ENCODE measurements at places on chromosomes 1 and 21.

- DNase-seq = no peak
Measured at GRCh38 chr1:37753473-37754321, 11.2 kb downstream of the EPHA10 start.

DNA sequence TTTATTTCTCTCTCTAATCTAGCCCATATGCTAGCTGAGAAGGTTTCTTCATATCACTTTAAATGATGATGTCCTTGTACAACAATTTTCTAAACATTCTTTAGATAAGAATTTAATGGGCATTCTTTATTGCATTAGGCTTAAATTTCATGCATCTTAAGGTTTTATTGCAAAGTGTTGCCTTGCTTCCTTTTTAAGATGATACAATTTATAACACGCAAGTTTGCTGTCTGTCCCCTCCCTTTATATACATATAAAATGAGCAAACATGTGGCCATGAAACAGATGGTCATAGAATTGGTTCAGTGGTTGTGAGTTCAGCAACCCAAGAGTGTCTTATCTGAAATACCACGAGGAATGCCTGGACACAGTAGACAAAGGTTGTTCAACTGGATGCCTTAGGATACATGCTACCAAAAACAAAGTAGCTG, 12.1 kb downstream of the NBPF3 start:
- DNase-seq = no peak

GRCh38 chr1:224710196-224710595, 94.1 kb downstream of the CNIH3 start:
- DNase-seq = no peak

DNA sequence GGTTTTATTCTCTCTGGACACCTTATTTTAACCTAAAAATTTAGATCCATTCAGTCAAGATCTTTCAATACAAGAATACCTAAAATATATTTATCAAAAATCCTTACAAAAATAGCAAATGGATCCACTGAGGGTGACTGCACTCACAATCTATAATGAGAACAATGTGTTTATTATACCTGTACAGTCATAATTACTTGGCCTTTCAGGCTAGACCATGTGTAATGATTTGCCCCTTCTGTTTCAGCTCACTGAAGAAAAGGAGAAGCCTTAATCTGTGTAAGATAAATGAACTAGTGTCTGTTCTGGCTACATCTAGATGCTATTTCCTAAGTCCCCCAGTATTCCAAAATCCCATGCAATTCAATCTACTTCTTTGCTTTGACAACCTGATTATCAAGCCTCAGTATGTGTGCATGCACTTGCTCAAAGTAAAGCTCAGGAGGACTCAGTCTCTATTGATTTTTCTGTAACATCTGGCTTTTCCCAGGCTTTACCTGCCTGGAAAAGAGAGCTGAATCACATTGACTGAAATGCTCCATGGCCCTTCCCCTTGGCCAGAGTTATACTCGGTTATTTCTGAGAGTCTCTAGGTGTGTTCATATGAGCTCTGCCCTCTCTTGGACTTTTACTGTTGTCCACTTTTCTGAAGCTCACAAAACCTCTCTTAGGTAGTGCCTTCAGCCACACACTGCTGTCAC, 27.6 kb downstream of the CRP start:
- no peak for DNase-seq

GRCh38 chr1:40155910-40156309, 5.3 kb upstream of the RLF start:
- no peak for DNase-seq

DNA sequence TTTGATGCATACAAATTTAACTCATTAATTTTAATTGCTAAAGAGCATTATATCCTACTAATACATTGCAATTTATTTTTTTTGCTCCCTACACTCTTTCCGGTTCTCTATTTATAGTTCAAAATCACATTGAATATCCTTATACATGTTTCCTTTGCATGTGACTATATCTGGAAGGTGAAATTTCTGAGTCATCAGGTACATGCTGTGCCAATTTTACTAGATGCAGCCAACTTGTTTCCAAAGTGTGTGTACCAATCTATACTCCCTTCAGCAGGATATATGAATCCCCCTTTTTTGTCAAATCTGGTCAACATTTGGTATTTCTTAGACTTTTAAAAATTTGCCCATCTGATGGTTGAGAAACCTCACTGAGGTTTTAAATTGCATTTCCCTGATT, 602.9 kb upstream of the CAMK1G start:
- DNase-seq = no peak

DNA sequence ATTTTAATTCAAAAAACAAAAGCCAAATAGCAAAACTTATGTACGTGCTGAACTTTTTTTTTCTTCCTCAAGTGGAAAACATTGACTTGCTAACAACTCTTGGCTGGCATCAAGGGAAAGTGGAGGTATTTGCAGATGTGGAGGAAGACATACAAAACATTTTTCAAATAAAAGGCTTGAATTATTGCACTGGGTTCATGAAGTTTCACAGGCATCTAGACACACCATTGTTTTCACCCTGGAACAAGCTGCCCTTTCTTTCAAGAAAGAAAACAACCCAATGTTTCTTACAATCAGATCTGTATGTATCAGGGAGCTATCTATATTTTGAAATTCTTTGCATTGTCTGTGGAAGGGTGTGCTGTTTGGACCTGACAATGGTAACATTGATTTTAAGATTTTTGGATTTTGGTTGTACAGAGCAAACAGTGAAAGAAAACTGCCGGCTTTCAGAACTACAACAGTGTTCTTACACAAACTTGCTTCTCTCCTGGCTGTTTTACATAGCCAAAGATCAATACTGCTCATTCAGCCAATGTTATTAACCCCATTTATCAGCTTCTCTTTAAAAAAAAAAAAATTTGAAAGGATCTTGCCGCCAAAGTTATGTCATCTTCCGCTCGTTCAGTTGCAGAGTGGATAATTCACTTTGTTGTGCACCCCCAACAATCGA, 187.7 kb upstream of the FOXD3 start:
- no peak for DNase-seq

- DNase-seq = no peak
Measured at GRCh38 chr1:238360474-238360873, 469.8 kb upstream of the ZP4 start.

DNA sequence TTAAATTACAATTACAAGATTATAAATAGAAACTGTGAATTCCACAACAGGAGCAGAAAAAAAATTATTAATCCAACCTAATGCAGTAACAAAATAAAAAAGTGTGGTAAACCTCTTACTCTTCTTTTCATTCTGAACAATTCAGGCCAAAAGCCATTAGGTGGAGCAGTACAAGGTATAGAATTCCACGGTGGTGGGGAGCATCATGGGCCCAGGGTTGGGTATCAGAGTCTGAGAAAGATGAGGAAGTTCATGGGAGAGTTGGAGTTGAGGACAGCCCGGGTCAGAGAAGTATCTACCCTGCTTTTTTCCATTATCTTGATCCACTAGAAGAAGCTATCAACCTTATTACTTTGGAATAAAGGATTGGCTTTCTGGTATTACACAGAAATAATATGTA, 586.9 kb downstream of the AGBL4 start:
- DNase-seq = no peak

DNA sequence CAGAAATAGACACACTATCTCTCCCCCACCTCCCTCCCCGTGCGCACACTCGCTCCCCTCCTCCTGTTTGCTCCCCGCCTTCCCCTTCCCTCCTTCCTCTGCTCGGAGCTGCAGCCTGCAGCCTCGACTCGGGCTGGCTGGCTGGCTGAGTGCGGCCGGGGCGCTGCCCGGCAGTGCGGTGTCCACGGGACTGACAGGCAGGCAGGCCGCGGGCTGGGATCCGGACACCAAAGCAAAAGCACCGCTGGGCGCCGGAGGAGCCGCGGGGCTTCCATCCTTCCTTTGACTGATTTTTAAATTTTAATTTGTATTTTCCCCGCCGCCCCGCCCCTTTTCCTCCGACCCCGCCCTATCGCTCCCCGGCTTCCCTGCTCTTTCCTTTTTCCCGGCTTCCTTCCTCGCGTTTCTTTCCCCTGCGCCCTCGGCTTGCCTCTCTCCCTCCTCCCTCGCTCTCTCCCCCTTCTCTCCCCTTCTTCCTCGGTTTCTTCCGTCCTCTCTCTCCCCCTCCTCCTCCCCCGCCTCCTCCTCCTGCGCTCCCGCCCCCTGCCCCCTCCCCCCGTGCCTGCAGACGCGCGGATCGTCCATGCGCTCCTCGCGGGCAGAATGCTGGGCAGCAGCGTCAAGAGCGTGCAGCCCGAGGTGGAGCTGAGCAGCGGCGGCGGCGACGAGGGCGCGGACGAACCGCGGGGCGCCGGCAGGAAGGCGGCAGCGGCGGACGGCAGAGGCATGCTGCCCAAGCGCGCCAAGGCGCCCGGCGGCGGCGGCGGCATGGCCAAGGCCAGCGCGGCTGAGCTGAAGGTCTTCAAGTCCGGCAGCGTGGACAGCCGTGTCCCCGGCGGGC, 109.4 kb downstream of the NAV1 start:
- DNase-seq = peak; percentile 82

DNA sequence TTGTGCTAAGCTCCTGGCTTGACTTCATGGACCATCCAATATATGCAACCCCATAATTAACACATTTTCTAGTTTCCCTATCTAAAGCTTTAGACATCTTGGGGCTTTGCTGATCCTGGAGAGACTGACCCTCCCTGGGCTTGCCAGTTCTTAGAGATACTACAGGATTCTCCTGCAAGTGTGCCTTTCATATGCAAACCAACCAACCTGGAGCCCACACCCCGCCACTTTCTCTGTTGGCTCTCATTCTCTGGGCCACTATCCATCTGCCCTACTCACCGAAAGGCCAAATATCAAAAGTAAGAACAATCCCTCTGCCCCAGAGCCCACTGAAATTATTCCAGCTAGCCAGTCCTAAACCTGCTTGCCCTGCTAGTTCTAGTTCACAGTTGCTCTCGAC, 2.2 kb upstream of the GBP6 start:
- DNase-seq = no peak

DNA sequence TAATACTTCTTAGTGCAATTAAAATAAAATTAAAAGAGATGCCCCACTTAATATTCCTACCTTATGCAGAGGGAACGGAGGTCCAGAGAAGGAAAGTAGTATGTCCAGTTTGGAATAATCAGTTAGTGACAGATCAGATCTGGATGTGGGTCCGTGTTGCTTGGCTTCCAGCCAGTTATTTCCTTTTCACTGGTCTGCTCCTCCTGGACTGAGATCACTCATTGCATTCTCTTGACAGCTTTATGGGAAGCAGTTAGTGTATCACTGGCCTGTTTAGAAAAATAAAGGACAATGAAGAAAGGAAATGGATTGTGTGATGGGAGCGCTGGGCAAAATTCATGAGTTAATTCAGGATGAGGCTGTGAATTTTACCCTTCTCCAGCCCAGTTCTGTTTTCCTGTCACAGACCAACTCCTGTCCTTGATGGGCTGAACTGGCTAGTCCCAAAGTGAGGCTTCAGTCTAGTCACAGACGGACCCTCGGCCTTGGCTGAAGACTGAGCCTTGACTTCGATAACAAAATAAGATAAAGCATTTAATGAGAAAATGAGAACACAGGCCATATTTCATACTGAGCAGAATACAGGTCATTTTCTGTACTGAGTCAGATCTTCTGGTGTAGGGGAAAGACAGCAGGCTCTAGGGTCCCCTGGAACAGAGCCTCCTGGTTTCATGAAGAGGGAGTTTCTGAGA, 85.2 kb upstream of the TRABD2B start:
- no peak for DNase-seq

DNA sequence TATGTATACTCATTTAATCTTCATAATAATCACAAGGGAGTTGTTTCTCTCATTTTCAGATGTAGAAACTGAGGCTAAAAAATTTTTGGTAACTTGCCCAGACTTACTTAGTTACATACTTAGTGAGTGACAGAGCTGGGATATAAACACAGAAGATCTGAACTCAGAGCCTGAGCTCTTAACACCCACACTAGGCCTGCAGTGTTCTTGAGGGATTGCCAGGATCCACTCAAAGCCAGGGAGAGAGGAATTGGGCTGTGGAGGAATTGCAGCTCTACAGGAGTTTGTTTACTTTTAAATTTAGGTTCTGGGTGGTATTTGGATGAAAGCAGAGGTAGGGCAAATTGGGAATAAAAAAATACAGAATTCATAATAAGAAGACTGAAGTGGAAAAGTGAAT, 515.1 kb upstream of the PLXNA2 start:
- DNase-seq = no peak

DNA sequence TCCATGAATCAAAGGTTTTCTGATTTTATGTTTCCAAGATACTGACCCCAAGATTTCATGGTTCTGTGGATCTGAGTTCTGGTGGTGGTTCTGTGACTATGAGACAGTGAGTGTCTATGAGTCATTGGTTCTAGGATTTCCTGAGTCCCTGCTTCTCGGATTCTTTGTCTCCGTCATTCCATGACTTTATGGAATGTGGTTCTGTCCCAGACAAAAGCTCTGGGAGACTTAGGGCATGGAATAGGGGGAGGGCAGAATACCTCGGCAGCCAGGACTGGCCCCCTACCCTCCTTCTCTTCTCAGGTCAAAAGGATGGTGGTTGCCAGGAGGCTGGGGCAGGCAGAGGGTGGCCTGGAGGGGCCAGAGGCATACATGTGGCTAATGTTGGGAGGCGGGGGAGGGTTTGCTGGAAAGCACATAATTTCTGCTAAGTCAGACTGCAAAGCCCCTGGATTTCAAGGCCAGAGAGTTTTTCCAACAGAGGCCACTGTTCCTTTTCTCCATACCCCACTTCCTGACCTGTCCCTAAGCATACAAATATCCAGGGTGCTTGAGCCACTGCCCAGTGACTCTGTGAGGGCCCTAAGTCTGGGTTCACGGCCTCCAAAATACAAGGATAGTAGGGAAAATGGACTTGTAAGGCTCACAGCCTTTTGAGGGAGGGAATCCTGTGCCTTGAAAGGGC, 17.2 kb downstream of the CDCP2 start:
- DNase-seq = peak; percentile 81

- DNase-seq = peak; percentile 52
Measured at GRCh38 chr1:91635763-91636162, 135.1 kb downstream of the CDC7 start.

GRCh38 chr21:39610703-39611102, 2.0 kb upstream of the B3GALT5 start:
- DNase-seq = peak; percentile 80

DNA sequence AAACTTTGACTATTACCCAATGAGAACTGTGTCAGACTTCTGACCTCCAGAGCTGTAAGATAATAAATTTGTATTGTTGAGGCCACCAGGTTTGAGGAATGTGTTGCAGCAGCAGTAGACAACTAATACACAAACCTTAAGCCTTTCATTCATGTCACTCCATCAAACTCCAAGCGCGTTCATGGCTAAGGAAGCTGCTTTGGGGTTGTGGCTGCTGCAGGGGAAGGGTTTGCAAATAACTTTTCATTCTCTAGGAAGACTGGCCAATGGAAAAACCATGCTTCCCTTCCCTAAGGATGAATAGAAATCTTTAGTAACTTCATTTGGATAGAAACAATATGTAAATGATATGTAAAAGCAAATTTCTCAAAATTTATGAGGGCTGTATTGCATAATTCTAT, 170.4 kb downstream of the RHOU start:
- DNase-seq = no peak

DNA sequence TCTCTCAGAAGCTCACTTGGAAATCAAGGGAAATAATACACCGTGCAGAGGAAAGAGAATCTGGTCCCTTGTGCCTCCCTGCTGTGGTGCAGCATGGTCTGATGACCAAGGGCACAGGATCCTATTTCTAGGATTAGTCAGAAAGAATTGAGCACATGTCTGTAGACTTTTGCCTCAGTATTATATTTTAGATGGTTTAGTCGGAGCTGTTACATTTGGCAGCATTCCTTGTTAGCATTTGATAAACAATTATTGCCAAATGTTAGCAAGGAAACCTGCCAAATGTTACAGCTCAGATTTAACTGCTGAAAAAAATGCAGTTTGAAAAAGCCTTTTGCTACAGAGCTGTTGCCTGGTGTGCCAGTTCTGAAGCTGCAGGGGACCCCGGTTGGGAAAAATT, 183.5 kb upstream of the DPYD start:
- peak; percentile 27 for DNase-seq

- no peak for DNase-seq
Measured at GRCh38 chr1:234543442-234544086, 64.6 kb upstream of the TARBP1 start.
